Stimulated activated CD8-positive, alpha-beta memory T cell treated with anti-CD3 and anti-CD28 coated beads, Interleukin-7, amount 100 ng/mL, for 48 hours (primary cell): ENCODE measurements at places on chromosomes 1 and 21.

DNA sequence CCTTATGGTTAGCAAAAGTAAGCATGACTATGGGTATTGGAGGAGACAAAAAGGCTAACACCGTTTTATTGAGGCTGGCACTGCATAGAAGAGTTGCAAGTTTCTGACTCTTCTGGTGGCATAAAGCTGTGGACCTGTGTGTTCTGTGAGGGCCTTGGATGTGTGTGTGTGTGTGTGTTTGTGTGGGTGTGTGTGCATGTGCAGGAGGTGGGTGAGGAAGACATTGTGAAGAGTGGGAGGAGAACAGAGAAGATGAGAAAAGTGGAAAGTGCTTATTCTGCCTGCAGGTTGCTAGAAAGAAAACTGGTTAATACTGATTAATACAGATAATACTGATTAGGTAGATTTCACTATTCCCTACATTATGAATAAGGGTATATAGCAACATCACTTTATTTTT, 12.6 kb downstream of the SLC22A15 start:
- no peak for DNase-seq

GRCh38 chr1:107293901-107294613, 153.2 kb downstream of the NTNG1 start:
- no peak for DNase-seq

GRCh38 chr21:43300496-43301408, 126.2 kb downstream of the SIK1 start:
- no peak for DNase-seq

DNA sequence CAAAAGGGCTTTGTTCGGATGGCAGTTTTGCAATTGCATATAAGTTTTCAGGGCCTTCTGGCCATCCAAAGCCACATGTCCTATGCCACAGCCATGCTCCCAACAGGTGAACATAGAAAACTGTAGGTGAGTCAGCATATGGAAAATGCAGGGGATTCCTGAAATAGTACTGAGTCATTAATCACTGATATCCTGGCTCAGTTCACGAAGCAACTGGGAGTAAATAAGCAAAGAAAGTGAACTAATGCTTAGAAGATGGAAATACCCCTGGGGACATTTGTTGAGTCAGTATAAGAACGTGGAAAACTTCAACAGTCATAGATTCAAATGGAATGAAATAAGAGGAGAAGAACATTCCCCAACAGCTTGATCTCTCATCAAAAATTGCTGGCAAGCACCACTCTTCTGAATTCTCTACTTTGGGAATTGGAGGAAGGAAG, 148.9 kb upstream of the RUNX1 start:
- no peak for DNase-seq
